Epithelial cell of alveolus of lung (primary cell): ENCODE measurements at places on chromosomes 7 and 10. TPM values are rescaled to one million over a fixed set of nuclear protein-coding genes. Genes with fewer than 3 reads are reported as not detected.

The CNPY1 gene
- total RNA-seq, result not detected in 2 replicates

The UBE2D1 gene
- total RNA-seq, result 15.5 and 24.6 TPM in 2 replicates

The UNCX gene
- not detected in 2 replicates for total RNA-seq

The KCND2 gene
- total RNA-seq, result 1.7 and 2.6 TPM in 2 replicates

The RRP12 gene
- total RNA-seq, result 6.8 and 22.1 TPM in 2 replicates

The RAB19 gene
- total RNA-seq, result not detected in 2 replicates

The RALA gene
- total RNA-seq, result 26.0 and 27.3 TPM in 2 replicates

The LRRC4 gene
- 0.16 TPM in 1 of 2 replicates, not detected in the other for total RNA-seq

The SMKR1 gene
- not detected in 2 replicates for total RNA-seq

The PRR15 gene
- total RNA-seq, result 0.16 and 4.5 TPM in 2 replicates

The CYP2C19 gene
- not detected in 2 replicates for total RNA-seq

The NPSR1 gene
- total RNA-seq, result not detected in 2 replicates

The TLL2 gene
- total RNA-seq, result 0.26 TPM in 1 of 2 replicates, not detected in the other

The CFAP46 gene
- 0.80 and 4.1 TPM in 2 replicates for total RNA-seq

The GIMAP8 gene
- under 0.01 and 0.39 TPM in 2 replicates for total RNA-seq
